ENCODE measurements at places on chromosomes 4 and X. TPM values are rescaled to one million over a fixed set of nuclear protein-coding genes. Genes with fewer than 3 reads are reported as not detected.

GRCh38 chr4:93433840-93434239 lies 394.7 kb upstream of the ATOH1 start:
- H3K36me3 ChIP-seq = no peaks in the 10 kb centered on the region
- no peak overlapping the region for H3K27ac ChIP-seq
- no peak for DNase-seq
- no peak overlapping the region for H3K4me3 ChIP-seq

DNA sequence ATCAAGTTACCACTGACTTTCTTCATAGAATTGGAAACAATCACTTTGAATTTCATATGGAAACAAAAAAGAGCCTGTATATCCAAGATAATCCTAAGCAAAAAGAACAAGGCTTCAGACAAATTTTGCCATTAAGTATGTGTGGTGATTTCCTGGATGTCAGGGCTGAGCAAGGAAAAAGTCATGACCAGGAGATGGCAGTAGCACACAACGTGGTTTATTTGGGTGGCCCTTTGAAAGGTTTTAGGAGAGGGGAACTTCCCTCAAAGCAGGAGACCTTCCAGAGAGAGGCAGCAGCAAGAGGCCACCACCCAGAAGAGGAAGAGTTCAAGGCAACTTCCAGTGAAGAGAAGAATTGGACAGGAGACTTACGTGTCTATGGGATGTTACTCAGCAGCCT lies 18.1 kb upstream of the ZXDB start:
- H3K27me3 ChIP-seq = no peaks in the 10 kb centered on the region
- no peak overlapping the region for H3K4me3 ChIP-seq
- no peaks in the 10 kb centered on the region for H3K36me3 ChIP-seq
- no peak overlapping the region for H3K27ac ChIP-seq

- no peaks in the 10 kb centered on the region for H3K36me3 ChIP-seq
- H3K4me1 ChIP-seq = no peaks in the 10 kb centered on the region
- H3K27me3 ChIP-seq = no peaks in the 10 kb centered on the region
These were observed 338.7 kb downstream of the PCDH18 start for GRCh38 chr4:137193564-137193963.

The FAM236A gene
- not detected for total RNA-seq

GRCh38 chr4:123819362-123820035 lies 422.9 kb downstream of the SPRY1 start:
- H3K27ac ChIP-seq = no peak overlapping the region
- no peaks in the 10 kb centered on the region for H3K36me3 ChIP-seq
- no peak overlapping the region for H3K4me3 ChIP-seq
- no peaks in the 10 kb centered on the region for H3K27me3 ChIP-seq

- H3K4me3 ChIP-seq = no peak overlapping the region
- H3K36me3 ChIP-seq = no peaks in the 10 kb centered on the region
- H3K27me3 ChIP-seq = no peaks in the 10 kb centered on the region
- H3K27ac ChIP-seq = no peak overlapping the region
These were observed 63.6 kb downstream of the AR start for GRCh38 chrX:67607466-67607865.

The VEGFC gene
- 3.2 TPM for total RNA-seq

DNA sequence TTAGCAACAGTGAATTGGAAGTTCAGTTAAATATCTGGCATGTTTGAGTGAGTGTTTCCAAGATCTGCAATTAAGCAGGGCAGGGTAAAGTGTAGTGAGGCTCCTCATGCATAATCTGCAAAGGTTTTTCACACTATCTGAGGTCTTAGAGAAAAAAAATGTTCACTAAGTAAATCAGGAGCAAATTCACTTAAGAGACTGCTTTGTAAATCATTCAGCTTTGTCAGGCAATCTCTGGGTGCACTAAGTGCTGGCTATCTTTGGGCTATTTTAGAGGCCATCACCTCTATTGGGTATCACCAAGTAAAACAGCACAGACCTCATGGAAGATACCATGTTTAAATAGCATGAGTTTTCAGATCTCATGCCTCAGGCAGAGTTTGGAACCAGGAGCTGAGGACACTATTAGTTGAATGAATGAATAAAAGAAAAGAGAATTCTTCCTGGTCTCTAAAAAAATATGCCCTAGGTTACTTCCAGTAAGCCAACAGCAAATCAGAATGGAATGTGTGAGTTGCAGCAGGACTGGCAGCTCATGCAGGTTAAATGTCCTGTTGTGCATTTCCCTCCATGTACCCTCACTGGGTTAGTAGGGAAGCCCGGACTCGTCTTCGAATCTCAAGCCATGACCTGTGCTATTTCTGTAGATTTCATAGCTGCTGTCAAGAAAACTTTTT lies 195.3 kb downstream of the KCNIP4 start:
- H3K4me3 ChIP-seq = no peak overlapping the region
- H3K36me3 ChIP-seq = no peaks in the 10 kb centered on the region
- no peak overlapping the region for H3K27ac ChIP-seq

DNA sequence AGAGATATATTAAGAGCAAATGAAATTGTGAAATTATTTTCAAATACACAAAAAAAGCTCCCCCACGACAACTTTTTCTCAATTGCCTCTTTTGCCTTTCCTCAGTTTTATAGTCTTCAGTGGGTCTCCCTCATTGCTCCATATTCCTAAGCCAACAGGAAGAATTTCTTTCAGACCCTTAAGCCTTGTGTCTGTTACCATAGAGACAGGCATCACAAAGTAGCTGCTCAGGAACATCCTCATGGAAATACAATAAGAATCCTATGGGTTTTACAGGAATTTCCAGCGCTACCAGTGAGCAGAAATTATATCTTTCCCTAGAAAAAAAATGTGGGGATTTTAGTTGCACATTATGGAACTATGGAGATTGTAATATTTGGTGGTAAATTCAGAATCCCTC lies 121.9 kb upstream of the DMD start:
- H3K27ac ChIP-seq = no peak overlapping the region
- H3K4me3 ChIP-seq = no peak overlapping the region
- no peak for DNase-seq
- no peaks in the 10 kb centered on the region for H3K4me1 ChIP-seq
- no peaks in the 10 kb centered on the region for H3K36me3 ChIP-seq

DNA sequence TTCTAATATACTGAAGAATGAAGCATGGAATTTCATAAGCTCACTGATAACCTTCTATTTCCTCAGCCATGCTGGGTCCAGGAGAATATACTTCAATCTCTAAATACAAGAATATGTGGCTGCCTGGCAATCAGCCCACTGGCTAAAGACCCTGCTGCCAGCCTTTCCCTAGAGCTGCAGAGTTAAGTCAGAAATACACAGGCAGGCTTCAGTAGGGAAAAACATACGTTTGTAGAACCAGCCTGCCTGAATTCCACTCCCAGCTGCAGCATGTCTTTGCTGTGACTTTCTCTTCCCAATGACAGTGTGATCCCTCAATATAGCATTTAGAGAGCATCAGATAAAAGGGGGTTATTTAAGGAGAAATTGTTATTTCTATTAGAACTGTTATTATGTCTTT lies 289.1 kb downstream of the PCDH19 start:
- H3K4me1 ChIP-seq = no peaks in the 10 kb centered on the region
- H3K36me3 ChIP-seq = no peaks in the 10 kb centered on the region
- no peak overlapping the region for H3K27ac ChIP-seq
- H3K27me3 ChIP-seq = no peaks in the 10 kb centered on the region
- H3K4me3 ChIP-seq = no peak overlapping the region
- DNase-seq = no peak

DNA sequence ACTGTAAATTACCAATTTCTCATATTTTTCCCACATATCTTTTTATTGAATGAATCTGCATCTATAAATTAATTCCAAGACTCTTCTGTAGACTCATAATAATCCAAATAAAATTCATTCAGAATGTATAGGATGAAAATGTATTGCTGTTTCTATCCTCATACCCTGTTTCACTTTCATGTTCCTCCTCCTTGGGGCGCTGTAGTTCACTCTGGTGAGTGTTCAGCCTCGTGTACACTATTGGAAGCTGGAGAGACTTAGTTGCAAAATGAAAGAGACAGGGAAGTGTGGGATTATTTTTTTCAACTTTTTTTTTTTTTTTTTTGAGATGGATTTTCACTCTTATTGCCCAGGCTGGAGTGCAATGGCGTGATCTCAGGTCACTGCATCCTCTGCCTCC lies 296.1 kb downstream of the TLL1 start:
- H3K36me3 ChIP-seq = no peaks in the 10 kb centered on the region
- no peak overlapping the region for H3K4me3 ChIP-seq
- no peaks in the 10 kb centered on the region for H3K27me3 ChIP-seq
- no peak overlapping the region for H3K27ac ChIP-seq
- no peak for DNase-seq

DNA sequence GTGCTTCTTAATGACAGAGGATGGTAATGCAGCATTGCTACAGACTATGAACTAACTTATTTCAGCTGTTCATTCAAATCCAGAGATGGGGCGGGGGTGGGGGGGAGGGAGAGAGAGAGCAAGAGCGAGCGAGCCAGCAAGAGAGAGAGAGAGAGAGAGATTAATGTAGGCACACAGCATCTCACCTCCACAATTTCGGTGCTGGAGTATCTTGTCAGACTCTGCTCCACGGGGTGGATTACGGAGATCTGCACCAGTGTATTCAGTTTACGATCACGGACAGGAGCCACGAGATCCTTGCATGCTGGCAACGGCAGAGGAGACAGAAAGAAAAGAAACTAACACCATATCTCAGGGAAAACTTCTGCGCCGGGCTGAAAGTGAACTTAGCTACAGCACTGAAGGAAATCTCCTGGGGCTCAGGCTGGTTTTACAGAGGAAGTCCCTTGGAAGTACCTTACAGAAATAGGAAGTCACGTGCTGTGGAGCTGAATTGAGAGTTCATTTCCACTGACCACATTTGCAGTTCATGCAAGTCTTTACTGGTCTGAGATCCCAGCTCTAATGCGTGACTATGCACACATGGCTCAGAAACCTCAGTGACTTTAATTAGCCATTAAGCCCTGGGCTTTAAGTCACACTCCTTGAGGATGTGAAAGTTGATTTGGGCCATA lies 440.9 kb downstream of the INPP4B start:
- peaks cover 2% of the 10 kb centered on the region for H3K4me1 ChIP-seq
- peak; percentile 48 for DNase-seq
- no peaks in the 10 kb centered on the region for H3K27me3 ChIP-seq
- no peaks in the 10 kb centered on the region for H3K36me3 ChIP-seq

The KDR gene
- 6.0 TPM for total RNA-seq

Data from ovary (tissue), 10 donors.